ENCODE measurements at places on chromosomes 2 and 18.

DNA sequence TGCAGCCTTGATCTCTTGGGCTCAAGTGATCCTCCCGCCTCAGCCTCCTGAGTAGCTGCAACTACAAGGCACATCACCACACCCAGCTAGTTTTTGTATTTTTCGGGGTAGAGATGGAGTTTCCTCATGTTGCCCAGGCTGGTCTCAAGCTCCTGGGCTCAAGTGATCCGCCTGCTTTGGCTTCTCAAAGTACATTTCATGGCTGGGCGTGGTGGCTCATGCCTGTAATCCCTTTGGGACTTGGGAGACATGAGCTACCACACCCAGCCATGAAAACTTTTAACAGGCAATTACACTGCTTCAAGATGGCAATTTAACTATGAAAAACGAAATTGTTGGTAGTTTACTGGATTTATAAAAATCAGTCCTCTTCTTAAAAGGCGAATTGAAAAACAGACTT is 69.7 kb downstream of the MEP1B start:
- DNase-seq = no peak

GRCh38 chr2:113113807-113114206 is 13.6 kb upstream of the IL1RN start:
- DNase-seq = no peak

GRCh38 chr2:240509667-240510512 is 47.9 kb downstream of the ANKMY1 start:
- no peak for DNase-seq

DNA sequence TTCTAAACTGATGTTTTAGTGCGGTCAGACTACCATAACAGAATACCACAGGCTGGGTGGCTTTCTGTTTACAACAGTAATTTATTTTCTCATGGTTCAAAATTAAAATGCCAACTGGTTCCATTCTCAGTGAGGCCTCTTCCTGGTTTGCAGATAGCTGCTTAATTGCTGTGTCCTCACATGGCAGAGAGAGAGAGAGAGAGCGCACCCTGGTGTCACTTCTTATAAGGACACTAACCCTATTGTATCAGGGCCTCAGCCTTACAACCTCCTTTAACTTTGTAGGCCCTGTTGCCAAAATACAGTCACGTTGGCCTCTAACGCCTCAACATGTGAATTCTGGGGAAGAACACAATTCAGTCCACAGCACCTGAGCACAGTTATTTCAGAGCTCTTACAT is 37.5 kb upstream of the ZNF385B start:
- peak; percentile 28 for DNase-seq

- DNase-seq = peak; percentile 41
Measured at GRCh38 chr18:36128530-36128870, 640 bp downstream of the SLC39A6 start.

DNA sequence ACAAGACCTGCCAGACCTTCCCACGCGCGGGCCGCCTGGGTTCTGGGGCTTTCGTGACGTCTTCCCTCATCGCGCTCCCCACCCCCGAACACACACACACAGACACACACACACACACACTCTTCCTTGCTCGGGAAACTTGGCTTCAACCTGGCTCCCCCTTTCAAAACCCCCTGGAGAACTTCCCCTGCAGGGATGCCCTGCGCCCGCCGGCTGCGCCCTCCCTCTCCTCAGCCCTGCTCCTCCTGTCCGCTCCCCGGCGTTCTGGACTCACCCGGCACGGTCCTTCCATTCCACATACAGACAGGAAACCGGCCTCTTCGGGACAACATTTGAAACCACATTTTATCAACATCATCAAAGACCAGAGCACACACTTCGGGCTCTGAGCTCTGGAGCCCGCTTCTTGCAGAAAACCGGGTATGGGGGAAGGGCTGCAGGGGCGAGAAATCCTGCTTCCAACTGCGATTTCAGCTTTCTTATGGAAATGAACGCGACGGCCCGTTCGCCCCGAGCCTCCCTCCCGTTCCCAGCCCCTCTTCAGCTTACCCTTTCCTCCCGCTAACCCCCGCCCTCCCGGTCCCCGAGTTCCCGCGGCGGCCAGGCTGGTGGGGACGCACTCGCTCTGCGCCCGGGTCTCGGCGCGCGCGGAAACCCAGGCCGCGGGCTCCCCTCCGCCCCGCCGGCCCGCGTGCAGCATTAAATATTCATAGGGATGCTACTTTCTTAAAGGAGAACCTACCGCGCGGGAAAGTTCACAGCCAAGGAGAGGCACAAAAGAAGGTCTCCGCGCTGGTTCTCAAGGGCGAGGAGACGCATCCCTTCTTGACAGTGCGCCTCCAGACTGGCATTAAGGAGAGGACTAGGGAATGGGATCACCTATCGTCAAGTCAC is 18.3 kb downstream of the POU3F3 start:
- peak; percentile 41 for DNase-seq

GRCh38 chr18:64090876-64091275 is 58.0 kb downstream of the LINC00305 start:
- no peak for DNase-seq

DNA sequence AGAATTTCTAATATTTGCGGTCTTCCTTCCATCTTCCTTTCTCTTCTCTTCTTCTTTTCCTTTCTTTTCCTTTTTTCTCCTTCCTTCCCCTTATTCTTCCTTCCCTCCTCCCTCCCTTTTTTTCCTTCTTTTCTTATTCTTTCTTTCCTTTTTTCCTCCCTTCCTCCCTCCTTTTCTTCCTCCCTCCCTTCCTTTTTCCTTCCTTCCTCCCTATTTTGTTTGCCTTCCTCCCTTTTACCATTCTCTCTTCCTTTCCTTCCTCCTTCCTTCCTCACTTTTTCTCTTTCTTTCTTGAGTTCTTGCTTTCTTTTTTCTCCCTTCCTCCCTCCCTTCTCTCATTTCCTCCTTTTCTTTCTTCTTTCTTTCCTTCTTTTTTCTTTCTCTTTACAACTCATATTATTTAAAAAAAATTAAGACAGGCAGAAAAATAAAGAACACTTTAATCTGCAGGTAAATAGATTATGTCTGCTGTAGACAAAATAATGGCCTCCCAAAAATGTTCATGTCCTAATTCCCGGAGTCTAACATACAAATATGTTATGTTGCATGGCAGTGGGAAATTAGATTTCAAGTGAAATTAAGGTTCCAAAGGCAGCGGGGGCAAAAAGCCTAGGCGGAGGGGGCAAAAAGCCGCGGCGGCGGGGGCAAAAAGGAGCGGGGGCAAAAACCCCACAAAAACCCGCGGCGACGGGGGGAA is 152.4 kb downstream of the ANKRD30BL start:
- DNase-seq = no peak

DNA sequence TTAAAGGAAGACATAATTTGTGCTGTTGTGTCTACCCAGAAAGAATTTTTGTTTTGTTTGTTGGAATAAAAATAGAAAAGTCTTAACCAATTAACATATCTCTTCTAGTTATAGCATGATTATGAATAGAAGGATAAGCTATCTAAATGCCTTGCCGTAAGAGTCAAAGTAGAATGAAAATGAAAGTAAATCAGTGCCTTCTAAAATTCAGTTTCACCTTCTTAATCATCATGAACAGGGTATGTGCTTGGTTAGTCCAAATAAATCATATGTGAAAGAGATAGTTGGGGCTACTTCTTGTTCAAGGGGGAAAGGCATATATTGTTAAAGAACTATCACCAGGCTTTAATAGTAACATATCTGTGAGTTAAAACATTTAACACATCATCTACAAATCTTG is 91.5 kb downstream of the GULP1 start:
- peak; percentile 12 for DNase-seq

Data from astrocyte of the spinal cord (primary cell).